ENCODE measurements at places on chromosomes 11 and 22.

- peak; percentile 18 for DNase-seq
Measured at GRCh38 chr11:120527111-120527761, 15.7 kb downstream of the GRIK4 start.

DNA sequence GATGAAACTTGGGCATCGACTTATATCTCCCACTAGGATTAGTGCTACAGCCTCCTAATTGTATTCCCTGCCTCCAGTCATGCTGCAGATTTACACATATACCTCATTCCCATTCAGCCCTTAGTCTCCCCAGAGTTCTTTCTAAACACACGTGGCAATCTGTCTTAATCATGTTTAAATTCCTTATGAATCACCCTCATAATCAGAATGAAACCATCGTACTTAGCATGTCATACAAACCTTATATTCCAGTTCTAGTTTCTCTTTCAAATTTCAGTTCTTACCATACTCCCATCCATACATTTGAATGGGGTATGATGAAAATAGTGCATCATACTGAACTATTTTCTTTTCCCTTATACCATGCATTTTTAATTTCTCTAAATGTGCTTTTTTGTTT lies 6.0 kb upstream of the OR10A2 start:
- no peak for DNase-seq

DNA sequence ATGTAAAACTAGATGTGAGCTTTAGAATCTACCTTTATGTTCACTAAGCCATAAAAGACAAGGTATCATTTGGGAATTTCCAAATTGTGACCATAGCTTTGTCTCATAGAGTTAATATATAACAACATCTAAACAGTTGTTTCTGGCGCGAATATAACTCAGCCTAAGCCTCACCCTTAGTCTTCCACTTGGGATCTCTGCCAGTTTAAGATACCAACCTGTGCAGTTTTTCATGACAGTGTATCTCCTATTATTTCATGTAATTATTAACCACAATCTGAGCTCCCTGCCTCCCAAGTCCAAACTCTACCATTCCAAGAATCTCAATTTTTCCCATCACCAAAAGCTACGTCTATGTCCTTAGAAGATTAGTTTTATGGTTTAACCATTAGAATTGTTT lies 572.5 kb upstream of the ISX start:
- DNase-seq, result no peak

DNA sequence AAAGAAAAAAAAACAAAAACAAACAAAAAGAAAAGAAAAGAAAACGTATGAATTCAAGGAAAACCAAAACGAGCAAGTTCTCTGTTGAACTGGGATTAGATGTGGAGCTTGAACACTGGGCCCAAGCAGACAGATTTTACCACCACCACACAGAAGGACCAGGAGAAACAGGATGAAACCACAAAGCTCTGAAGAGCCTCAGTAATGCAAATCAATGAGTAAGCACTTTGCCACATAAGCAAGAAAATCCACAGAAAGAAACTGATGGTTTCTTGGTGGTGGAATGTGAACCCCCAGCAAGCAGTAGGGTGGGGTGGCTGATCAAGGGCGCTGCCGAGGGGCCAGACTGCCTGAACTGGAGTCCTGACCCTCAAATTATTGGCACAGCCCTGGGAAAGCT lies 50.9 kb upstream of the NFRKB start:
- DNase-seq, result no peak

GRCh38 chr22:25023879-25024278 lies 71.4 kb downstream of the KIAA1671 start:
- DNase-seq, result no peak

Measured in amniotic stem cell (primary cell).